Muscle of leg (tissue), 16 donors: ENCODE measurements at places on chromosomes 4 and X.

DNA sequence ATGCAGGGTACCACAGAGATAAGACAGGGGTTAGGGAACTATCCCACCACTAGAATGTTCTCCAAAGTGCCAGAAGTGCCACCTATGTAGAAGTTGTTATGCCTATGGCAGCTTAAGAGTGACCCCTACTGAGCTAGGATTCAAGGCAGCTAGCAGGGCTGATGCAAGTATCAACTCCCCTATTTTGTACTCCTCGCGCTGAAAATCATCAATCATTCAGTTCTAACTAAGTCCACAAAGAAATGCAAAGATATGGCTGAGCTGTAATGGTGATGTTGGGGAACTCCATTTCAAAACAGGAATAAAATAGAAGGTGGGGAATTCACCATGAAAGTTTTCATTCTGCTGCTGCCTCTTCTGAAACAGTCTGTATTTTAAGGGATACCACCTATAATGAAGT lies 13.8 kb downstream of the ACSL4 start:
- DNase-seq: no peak

DNA sequence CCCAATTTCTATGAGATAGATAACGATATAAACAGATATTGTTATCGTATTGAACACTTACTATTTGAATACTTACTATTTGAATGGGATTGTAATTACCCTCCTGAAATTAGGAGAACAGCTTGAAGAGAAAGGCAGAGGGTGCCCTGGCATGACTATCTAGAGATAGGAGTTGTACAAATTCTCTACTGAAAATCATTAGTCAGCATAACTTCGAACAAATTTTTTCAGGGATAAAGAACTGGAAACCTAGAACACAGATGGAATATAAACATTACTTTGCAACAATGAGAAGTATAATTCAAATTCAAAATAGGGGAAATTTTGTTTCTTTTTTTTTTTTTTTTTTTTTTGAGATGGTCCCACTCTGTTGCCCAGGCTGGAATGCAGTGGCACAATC lies 1096.8 kb downstream of the C4orf33 start:
- DNase-seq: no peak

- DNase-seq: peak; percentile 89
Observed at GRCh38 chr4:25818371-25818871, 44.4 kb downstream of the SEL1L3 start.

DNA sequence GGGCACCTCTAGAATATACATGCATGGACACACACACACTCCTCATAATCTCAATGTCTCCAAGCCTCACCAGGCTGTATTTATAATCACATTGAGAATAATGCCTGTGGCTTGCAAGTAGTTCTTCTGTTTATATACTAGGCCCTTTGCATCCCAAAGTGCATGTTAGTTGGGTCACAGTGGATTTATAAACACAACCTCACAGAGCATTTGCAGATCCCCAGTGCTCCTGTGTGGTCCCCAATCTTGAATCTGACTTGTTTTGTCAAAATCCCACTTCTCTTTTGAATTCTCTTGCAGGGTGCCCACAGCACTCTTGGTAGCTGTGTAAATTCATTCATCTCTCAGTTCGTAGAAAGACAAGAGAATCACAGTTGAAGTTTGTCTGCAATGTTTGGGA lies 49.6 kb upstream of the PROM1 start:
- no peak for DNase-seq

- no peak for DNase-seq
Observed at GRCh38 chr4:124961138-124961750, 248.7 kb upstream of the ANKRD50 start.

DNA sequence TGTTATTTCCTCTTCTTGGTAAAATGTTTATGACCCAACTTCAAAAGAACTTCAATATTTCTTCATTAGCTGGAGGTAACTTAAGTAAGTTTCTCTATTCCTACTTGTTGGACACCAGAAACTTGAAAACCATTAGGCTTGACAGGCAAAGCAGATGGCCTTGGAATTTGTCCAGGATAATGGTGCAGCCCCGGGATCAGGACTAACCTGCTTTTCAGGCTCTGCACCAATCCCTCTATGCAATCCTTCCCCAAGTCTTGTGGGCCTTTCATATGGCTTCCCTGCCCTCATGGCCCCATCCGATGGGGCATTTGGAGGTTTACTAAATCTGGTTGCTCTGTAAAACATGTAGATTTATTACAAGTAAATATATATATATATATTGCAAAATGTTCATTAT lies 68.5 kb downstream of the SPINK2 start:
- DNase-seq: no peak

GRCh38 chrX:108148524-108148923 lies 56.9 kb downstream of the ATG4A start:
- no peak for DNase-seq

DNA sequence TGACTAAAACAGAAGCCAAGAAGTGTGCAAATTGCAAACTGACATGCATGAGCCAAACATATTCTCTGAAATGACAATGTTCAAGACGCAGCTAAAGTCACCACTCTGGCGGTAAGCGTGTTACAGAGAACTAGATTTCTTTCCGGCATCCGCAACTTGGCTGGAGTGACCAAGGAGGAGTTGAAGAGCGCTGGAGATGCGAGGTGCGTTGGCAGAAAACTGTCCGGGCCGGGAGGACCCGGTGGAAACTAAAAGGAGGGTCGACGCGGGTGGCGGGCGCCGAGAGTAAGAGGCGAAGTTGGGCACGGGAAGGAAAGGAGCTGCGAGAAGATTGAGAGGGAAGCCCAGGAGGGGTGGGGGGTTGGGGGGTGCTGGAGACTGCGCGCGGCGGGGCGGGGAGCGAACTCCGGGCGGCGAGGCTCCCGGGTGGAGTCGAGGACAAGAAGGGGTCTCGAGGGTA lies 807 bp downstream of the SEL1L3 start:
- DNase-seq: peak; percentile 65

DNA sequence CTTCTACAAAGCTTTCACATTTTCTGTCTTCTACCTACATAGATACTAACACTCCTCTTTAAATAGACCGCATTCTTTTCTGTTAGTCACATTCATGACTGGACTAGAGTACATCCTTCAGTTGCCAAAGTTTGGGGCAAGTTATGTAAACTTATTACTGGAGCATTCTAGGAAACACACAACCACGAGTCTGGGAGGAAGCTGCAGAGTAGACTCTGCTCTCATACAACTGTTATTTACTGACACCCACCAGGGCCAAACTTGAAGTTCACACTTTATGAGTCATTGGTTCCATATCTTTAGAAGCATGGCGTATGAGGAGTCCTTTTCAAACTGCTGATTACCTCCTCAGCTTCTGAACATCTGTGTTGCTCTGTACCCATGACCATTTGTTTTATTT lies 87.0 kb downstream of the RNF150 start:
- peak; percentile 41 for DNase-seq

DNA sequence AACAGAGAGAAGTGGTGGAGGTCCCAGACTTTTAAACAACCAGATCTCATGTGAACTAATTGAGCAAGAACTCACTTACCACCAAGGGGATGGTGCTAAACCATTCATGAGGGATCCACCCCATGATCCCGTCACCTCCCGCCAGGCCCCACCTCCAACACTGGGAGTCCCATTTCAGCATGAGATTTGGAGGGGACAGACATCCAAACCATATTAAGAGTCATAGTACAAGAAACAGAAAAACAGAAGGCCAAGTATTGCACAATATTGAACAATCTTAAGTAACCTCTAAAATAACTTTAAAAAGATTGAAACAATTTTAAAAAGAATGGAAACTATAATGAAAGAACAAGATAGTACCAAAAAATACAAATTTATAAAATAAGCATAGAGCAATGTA lies 110.0 kb downstream of the CBR4 start:
- no peak for DNase-seq

GRCh38 chr4:151389311-151389710 lies 19.7 kb upstream of the FHIP1A start:
- DNase-seq: no peak

GRCh38 chr4:82784681-82785610 lies 13.7 kb downstream of the SCD5 start:
- no peak for DNase-seq

DNA sequence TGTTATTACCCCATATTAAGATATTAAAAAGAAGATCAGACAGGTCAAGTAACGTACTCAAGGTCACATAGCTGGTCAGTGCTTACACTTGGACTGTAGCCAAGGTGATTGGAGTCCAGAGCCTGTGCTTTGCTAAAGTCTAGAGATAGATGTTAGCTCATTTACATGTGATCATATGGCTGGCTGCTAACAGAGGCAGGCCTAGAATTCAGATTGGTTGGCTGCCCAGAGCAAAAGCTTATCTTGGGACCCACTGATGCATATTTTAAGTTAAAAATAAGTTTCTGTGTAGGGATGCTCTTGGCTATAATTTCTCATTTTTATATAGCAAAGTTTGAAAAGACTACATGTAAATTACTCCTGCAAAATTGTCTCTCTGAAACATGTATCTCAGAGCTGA lies 18.1 kb upstream of the EXOC1L start:
- DNase-seq: peak; percentile 42
